ENCODE measurements at places on chromosomes 3 and 15.

DNA sequence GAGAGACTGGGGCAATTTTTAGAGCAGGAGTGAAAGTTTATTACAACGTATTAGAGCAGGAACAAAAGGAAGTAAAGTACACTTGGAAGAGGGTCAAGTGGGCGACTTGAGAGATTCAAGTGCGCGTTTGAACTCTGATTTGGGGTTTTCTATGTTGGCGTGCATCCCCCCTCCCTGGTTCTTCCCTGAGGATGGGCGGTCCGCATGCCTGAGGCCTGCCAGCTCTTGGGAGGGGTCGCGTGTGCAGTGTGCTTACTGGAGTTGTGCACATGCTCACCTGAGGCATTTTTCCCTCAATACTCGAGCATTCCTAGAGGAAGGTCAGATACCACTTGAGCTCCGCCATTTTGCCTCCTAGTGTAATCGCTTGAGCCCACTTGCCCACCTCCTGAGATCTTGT is 10.4 kb upstream of the CHAC1 start:
- no peak for DNase-seq

GRCh38 chr15:70033109-70033508 is 64.6 kb downstream of the TLE3 start:
- DNase-seq: no peak

DNA sequence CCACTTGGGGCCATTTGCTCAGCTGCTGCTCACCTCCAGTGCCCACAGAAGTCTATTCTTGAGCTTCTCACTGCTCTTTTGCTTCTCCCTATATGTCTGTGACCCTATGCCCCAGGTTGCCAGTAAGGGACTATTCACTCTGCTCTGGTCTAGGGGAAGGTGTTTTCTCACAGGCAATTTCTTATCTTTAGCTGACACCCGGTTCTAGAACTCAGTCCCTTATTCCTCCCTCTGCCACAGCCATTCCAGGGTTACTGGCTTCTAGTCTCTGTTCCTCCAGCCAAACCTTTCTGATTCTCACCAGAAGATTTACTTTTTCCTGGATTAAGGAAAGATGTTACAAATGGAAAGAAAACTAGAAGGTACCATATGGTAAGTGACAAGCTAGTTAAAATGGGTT is 574.0 kb downstream of the NTRK3 start:
- DNase-seq: no peak

DNA sequence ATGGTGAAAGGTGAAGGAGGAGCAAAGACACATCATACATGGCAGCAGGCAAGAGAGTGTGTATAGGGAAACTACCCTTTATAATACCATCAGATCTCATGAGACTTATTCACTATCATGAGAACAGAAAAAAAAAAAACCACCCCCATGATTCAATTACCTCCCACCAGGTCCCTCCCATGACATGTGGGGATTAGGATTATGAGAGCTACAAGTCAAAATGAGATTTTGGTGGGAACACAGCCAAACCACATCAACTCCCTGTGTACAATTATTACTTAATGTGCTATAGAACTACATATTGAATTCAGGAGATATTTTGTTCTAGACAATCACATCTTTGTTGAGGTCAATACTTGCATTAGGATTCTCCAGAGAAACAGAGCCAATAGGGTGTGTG is 313.4 kb downstream of the CNTN6 start:
- DNase-seq: no peak

- no peak for DNase-seq
Observed at GRCh38 chr3:105222568-105223093, 144.1 kb upstream of the ALCAM start.

GRCh38 chr3:197336348-197336747 is 37.9 kb upstream of the DLG1 start:
- DNase-seq: no peak

- no peak for DNase-seq
Observed at GRCh38 chr15:76174654-76175053, 114.9 kb downstream of the TMEM266 start.

GRCh38 chr3:176974279-176974678 is 223.0 kb downstream of the TBL1XR1 start:
- no peak for DNase-seq

- DNase-seq: no peak
Observed at GRCh38 chr3:24315971-24316370, 178.7 kb downstream of the THRB start.

GRCh38 chr3:69510481-69511030 is 124.7 kb upstream of the FRMD4B start:
- DNase-seq: peak; percentile 32

- no peak for DNase-seq
Observed at GRCh38 chr15:41333026-41333562, 413 bp downstream of the NUSAP1 start.

DNA sequence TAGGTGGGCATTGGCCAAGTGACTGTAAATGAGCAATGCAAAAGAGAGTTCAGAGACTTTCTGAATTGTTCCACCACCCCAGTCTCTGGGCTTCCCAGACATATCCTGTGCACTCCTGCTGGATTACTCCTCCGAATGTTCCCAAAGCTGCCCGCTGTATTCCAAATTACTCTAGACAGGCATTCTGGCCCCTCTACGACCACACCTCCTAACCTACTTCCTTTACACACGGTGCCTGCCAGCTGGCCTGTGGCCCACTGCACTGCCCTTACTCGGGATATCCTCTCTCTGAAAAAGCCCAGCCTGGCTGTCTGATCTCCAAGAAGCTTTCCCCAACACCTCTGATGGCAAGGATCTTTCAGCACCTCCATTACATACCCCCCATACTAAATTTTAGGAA is 66.6 kb downstream of the DUT start:
- DNase-seq: no peak

- DNase-seq: no peak
Observed at GRCh38 chr15:58498821-58499580, 67.2 kb downstream of the LIPC start.

- no peak for DNase-seq
Observed at GRCh38 chr3:149705416-149705815, 46.9 kb downstream of the COMMD2 start.

DNA sequence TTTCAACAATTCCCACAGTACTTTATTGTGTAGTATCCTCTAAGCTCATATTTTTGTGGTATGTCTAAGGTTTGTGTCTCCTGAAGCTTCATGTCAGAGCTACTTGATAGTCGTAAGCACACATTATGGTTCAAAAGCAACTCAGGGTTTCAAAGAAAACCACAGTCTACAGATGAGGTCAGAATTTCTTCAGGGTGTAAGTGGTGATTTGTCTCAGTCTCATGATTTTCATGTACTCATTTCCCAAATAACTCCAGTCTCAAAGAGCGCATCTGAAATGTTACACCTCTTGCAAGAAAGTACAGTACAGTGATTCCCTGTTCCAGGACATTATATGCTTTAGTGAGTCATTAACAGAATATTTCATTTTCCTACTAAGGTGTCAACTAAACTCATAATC is 47.5 kb upstream of the SSR3 start:
- DNase-seq: no peak

DNA sequence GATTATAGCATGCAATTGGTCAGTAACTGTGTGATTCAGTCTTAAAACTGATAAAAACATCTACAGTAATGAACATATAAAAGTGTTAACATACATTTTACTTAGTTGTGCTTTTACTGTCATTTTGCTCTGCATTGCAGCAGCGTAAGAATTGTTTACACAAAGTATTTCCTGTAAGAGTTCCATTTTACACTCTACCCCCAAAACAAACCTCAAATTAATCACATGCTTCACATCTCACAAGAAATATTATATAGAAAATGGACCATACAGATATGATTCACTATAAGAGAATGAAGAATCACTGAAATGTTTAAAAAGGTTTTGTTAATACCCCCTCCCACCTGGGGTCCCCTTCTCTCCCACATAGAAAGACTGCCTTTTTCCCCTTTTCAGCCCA is 225.9 kb upstream of the LRRN1 start:
- DNase-seq: no peak

- DNase-seq: no peak
Observed at GRCh38 chr15:84791763-84792162, 25.4 kb upstream of the ALPK3 start.

DNA sequence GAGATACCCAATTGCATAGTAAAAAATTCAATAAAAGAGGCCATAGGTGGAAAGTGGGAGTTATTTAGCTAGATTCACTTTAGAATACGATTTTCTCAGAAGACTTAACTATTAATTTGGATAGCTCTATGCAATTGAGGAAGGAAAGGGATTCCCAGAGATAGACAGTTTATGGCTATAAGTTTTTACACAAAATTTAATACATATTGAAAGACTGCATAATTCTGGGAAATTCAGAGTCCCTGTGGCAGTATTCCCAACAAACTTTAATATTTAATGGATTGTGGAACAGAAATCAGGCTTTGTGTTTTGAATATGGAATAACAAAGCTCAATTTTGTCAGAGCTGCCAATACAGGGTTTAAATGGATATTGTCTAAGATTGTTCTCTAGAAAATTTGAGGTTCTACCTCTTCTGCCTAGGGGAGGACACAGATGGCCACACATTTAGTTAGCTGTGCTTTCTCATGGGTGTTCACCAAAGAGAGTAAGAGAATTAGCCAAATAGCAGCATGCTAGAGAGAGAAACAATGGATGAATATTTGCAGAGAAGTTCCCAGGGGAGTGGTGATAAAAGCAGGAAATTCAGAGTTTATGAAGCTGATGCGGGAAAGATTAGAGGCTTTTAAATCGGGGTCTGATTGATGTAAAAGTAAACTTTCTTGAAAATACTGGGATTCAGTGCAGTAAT is 8.5 kb downstream of the ISL2 start:
- DNase-seq: peak; percentile 55

- no peak for DNase-seq
Observed at GRCh38 chr3:8313560-8314267, 187.9 kb upstream of the LMCD1 start.

GRCh38 chr3:196555295-196555694 is 13.1 kb downstream of the WDR53 start:
- DNase-seq: no peak

DNA sequence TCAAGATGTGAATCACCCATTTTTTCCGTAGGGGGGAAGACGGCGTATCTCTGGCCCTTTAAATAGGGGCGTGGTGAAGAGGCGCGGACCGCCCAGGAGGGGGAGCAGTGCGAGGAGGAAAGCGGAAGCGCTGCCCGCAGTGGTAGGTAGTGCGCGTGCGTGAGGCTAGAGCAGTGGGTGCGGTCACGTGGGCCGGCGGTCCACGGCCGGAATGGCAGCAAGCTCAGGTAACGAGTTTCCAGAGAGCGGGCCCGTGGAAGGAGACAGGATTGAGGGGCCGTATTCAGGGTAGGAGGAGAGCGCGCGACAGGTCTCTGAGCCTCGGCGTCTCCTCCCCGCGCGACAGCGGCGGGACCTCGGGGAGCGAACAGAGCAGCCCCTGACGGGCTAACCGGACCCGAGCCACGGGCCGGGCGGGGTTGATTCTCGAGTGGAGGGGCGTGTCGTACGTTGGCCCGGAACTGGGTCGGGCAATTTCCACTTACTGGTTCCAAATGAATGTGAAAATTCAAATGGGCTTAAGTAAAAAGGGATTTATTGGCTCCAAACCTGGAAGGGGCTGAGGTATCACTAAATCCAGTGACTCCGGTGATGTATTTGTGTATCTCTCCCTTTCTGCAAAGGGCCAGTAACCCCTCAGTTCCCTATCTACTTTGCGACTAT is at the start of gene VPS8:
Gene VPS8, plus strand, starts transcription at position 168 of the 663 bp plus-strand sequence. CDS start 12,467 bp downstream, outside the sequence.
- DNase-seq: peak; percentile 96

DNA sequence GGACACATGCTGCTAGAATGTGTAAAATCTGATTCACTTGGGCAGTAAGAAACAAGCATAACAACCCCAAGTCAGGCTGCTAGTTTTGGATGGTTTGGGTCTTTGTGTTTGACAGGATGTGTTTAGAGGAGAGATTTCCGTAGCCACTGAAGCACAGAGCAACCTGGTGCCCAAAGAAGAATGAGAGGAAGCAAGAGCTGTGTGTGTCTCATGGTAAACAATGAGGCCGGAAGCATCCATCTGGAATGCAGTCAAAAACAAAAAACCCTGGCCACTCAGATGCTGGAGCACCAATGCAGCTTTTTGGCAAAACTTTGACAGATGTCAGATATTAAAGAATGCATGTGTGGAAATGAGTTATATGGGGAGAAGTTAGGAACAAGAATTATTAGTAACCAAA is 39.4 kb upstream of the SNRK start:
- DNase-seq: peak; percentile 10
